Activated gamma-delta T cell treated with Interleukin-2 at 50 U/mL for 16 hours (primary cell): ENCODE measurements at places on chromosomes 7 and 10.
A peak's percentile ranks its signal among the peaks of the same experiment; 100 is the strongest.

- no peak for DNase-seq
These were observed 184.8 kb upstream of the GALNT17 start for GRCh38 chr7:70947181-70947580.

DNA sequence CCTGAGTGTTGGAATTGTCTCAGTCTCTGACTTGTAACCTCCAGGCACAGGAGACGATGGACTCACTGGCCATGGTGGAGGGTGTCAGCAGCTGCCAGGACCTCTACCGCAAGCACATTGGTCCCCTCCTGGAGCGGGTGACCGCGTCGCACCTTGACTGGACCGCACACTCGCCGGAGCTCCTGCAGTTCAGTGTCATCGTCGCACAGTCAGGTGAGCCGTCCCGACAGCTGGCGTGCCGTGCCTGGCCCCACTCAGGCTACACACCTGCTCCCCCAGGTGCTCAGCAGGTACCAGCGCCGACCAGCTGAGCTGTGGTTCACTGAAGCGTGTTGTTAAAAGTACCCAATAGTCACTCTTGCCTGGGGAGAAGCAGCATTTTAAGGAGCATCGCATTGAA, 36.7 kb upstream of the PRKAR1B start:
- DNase-seq: no peak

GRCh38 chr10:1560535-1561192, 176.7 kb downstream of the ADARB2 start:
- no peak for DNase-seq

DNA sequence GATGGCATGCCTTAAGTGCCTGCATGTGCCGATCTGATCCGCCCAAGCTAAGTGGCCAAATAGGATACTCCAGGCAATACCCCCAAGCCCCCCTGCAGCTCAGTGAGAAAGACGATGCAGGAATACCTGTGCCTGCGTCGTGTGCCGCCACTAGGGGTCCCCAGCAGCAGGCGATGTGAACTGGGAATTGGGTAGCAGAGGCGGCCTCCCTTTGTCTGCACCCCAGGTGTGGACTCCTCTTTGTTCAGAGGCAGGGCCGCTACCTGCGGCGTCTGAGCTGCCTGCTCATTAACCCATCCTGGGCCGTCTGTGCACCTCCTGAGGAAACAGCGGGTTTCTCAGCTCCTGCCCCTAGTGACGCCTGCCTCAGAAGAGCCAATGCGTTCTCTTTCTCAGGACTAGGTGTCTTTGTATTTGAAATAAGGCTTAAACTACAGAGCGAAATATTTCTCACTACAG, 4.8 kb upstream of the CHN2 start:
- DNase-seq: peak; percentile 68

DNA sequence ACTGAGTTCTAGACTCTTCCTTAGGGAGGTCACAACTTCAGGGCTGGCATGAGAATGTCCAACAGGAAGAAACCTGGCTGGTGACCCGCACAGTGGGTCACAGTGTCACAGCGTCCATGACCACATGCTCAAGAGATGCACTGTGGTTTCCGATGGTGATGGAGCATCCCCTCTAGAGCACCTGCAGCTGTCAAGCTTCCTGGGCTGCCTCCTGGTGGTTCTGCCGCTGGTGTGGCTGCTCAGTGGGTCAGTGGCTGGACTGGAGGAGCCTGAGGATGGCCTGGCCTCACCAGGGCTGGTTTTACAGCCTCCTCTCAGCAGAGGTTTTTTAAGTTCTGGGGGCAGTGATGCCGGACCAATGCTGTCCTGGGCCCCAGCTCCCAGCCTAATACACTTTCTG, 149.3 kb downstream of the SH3PXD2A start:
- DNase-seq: no peak

- DNase-seq: no peak
These were observed 64.4 kb upstream of the CARD11 start for GRCh38 chr7:3107889-3108570.

- DNase-seq: no peak
These were observed 16.2 kb upstream of the DNAJB6 start for GRCh38 chr7:157320608-157320980.

GRCh38 chr7:73706126-73707044, 13.1 kb downstream of the STX1A start:
- no peak for DNase-seq

- no peak for DNase-seq
These were observed 163.8 kb downstream of the SORCS3 start for GRCh38 chr10:104804880-104805279.

- no peak for DNase-seq
These were observed 14.5 kb downstream of the DNAJB9 start for GRCh38 chr7:108584211-108584610.

DNA sequence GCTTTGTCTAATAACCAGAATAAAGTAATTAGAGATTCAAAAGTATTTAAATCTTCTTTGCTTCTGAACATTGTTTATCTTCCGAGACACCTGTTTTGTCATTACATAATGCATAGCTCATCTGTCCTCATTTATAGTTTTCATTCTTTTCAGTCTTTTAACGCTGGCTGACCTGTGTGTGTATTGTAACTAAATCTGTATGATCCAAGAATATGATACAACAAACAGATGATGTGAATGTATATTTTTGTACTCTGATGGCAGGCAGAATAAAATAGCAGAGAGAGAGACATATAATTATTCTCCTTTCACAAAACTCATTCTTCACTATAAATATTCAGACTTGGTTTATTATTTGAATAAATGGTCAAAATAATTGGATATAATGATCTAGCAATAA, 80.6 kb downstream of the ORC5 start:
- DNase-seq: no peak

DNA sequence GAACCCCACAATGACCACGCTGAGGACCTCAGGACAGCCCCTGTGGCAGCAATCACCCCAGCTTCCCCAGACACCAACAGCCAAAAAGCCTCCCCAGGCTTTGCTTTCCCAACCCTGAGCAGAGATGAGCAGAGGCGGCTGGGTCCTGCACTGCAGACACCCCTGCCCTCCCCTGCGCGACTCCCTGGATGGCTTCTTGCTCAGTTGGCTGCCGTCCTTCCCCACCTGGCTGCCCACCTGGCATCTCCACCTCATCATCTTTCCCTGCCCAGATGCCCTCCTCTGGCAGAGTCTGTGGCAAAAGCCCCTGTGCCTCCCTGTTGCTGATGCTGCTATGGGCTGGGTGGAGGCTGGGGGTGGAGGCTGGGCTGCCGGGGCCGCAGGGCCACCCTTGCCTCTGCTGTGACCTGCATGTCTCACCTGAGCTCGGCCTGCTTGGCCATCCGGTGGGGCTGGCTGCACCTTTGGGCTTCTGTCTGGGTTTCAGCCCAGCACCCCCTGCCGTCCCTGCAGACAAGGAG, 567.7 kb downstream of the TCERG1L start:
- no peak for DNase-seq

DNA sequence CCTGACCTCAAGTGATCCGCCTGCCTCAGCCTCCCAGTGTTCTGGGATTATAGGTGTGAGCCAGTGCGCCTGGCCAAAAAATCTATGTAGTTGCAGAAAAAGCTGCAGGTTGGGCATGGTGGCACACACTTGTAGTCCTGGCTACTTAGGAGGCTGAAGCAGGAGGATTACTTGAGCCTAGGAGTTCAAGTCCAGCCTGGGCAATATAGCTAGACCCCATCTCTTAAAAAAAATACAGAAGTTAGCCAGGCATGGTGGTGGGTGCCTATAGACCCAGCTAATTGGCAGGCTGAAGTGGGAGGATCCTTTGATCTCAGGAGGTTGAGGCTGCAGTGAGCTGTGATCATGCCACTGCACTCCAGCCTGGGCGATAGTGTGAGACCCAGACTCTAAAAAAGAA, 24.8 kb upstream of the CAMK1D start:
- no peak for DNase-seq

DNA sequence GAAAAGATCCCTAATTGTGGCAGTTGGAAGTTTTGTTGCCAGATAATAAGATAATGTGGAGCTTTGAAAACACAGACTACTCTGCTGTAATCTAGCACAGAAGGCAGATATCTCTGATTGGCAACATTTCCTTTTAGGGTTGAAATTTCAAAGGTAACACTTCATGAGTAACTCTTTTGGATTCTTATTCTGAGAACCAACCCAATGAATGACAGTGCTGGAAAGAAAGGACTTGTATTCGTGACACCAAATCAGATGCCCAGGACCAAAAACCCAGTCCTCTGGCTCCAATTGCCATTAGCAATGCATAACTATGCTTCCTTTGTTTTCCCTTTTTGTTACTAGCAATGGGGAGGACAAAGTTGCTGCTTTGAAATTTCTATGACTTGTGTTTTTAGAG, 41.0 kb upstream of the ELMO1 start:
- DNase-seq: no peak
